T-helper 17 cell (primary cell): ENCODE measurements at places on chromosomes 6 and 20.

DNA sequence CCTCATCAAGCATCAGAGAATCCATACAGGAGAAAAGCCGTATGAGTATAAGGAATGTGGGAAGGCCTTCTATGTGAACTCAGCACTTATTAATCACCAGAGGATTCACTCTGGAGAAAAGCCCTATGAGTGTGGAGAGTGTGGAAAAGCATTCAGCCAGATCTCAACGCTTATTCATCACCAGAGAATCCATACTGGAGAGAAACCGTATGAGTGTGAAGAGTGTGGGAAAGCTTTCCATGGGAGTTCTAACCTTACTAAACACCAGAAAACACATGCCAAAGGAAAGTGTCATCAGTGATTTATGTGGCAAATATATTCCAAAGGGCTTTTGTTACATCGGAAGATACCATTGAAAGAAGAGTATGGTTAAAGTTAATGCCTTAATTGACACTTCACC is 25.4 kb downstream of the ZKSCAN8 start:
- no peak for DNase-seq
- H3K27me3 ChIP-seq, result peaks cover 20% of the 10 kb centered on the region
- H3K4me3 ChIP-seq, result no peak overlapping the region
- H3K27ac ChIP-seq, result no peak overlapping the region

GRCh38 chr6:146876271-146877151 is 277.7 kb downstream of the ADGB start:
- H3K4me3 ChIP-seq, result no peak overlapping the region
- H3K4me1 ChIP-seq, result peaks cover 3% of the 10 kb centered on the region
- peaks cover 2% of the 10 kb centered on the region for H3K36me3 ChIP-seq
- no peak for DNase-seq
- H3K27ac ChIP-seq, result no peak overlapping the region

DNA sequence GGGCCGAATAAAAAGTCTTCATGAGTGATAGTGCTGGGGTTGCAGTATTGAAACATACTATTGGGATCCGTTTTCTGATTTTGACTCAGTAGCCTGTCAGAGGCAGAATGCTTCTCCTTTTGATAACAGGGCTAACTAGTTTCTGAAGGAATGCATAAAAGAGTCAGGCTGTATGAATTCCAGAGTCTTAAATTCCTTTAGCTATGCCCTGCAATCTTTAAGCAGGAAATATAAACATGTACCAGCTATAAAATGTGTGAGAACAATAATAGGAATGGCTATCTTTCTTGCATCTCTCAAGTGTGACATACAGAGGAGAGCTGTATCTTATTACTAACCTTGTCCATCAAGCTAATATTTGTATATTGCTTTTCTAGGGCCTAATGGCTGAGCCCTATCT is 917.1 kb downstream of the KIF16B start:
- DNase-seq, result no peak
- H3K4me3 ChIP-seq, result no peak overlapping the region

- no peaks in the 10 kb centered on the region for H3K27me3 ChIP-seq
- no peak for DNase-seq
- peak overlapping the region; percentile 74 for H3K27ac ChIP-seq
- H3K36me3 ChIP-seq, result no peaks in the 10 kb centered on the region
- peaks cover 28% of the 10 kb centered on the region for H3K4me1 ChIP-seq
- peak overlapping the region; percentile 71 for H3K4me3 ChIP-seq
Measured at GRCh38 chr6:53647462-53648094, 18.0 kb downstream of the KLHL31 start.
